ENCODE measurements at places on chromosomes 7 and 10. TPM values are rescaled to one million over a fixed set of nuclear protein-coding genes. Genes with fewer than 3 reads are reported as not detected.

Gene LIPJ
- 0.13 TPM for polyA plus RNA-seq

Gene CACUL1
- 4.5 TPM for polyA plus RNA-seq

Gene DUSP5
- 9.7 TPM for polyA plus RNA-seq

Gene OPALIN
- polyA plus RNA-seq = not detected

Gene TMEM273
- 52.5 TPM for polyA plus RNA-seq

Gene CALCR
- polyA plus RNA-seq = not detected

Gene C7orf57
- polyA plus RNA-seq = 0.03 TPM

Gene LRRC17
- 0.90 TPM for polyA plus RNA-seq

Gene SLC26A5
- polyA plus RNA-seq = 0.02 TPM

Gene DPY19L1
- polyA plus RNA-seq = 6.8 TPM

Gene ACTL6B
- not detected for polyA plus RNA-seq

Gene ARF5
- 197 TPM for polyA plus RNA-seq

Gene FAM237B
- not detected for polyA plus RNA-seq

Gene ERVW-1
- not detected for polyA plus RNA-seq

Gene NKX1-2
- polyA plus RNA-seq = not detected

Gene SPDYE1
- polyA plus RNA-seq = not detected

Gene PLXNA4
- polyA plus RNA-seq = 0.33 TPM

Gene FIS1
- 179 TPM for polyA plus RNA-seq

Gene TMEM184A
- polyA plus RNA-seq = 0.09 TPM

Gene ZNF138
- polyA plus RNA-seq = 9.6 TPM

Gene FRMD4A
- 9.2 TPM for polyA plus RNA-seq

Gene OR2A5
- polyA plus RNA-seq = not detected

Gene SYT15
- 1.5 TPM for polyA plus RNA-seq

Gene COL17A1
- 0.50 TPM for polyA plus RNA-seq

Gene TMEM140
- polyA plus RNA-seq = 16.6 TPM

Gene ANKRD61
- not detected for polyA plus RNA-seq

Gene IFIT1B
- polyA plus RNA-seq = not detected

Gene SPDYE8
- not detected for polyA plus RNA-seq

Gene NUDT5
- polyA plus RNA-seq = 44.3 TPM

Gene CEP55
- polyA plus RNA-seq = 6.1 TPM

Gene SFTPA1
- 0.30 TPM for polyA plus RNA-seq

Gene ITPRID1
- polyA plus RNA-seq = not detected

Gene TRAPPC14
- 51.4 TPM for polyA plus RNA-seq

Gene GDF10
- polyA plus RNA-seq = 0.12 TPM

Gene SAMD8
- 4.1 TPM for polyA plus RNA-seq

Gene PPP3CB
- polyA plus RNA-seq = 25.5 TPM

Gene DMBT1
- 0.29 TPM for polyA plus RNA-seq

Gene IL6
- polyA plus RNA-seq = 7.8 TPM

Gene PRKCQ
- polyA plus RNA-seq = 2.1 TPM

Gene AIMP2
- polyA plus RNA-seq = 27.3 TPM

Gene PLEKHS1
- polyA plus RNA-seq = 0.07 TPM

Gene ZNF282
- 6.0 TPM for polyA plus RNA-seq

Gene HDAC9
- polyA plus RNA-seq = 18.9 TPM

Gene EN2
- polyA plus RNA-seq = not detected

Gene MMP21
- polyA plus RNA-seq = 0.12 TPM

Gene GBX1
- polyA plus RNA-seq = not detected

Gene PRTFDC1
- 3.1 TPM for polyA plus RNA-seq

Gene KCNIP2
- 1.3 TPM for polyA plus RNA-seq

Gene WDR86
- polyA plus RNA-seq = 8.6 TPM

Gene NPSR1
- not detected for polyA plus RNA-seq

Gene CDK14
- 6.6 TPM for polyA plus RNA-seq

All from spleen (tissue), 13 donors.